ENCODE measurements at places on chromosomes 7 and 10.

DNA sequence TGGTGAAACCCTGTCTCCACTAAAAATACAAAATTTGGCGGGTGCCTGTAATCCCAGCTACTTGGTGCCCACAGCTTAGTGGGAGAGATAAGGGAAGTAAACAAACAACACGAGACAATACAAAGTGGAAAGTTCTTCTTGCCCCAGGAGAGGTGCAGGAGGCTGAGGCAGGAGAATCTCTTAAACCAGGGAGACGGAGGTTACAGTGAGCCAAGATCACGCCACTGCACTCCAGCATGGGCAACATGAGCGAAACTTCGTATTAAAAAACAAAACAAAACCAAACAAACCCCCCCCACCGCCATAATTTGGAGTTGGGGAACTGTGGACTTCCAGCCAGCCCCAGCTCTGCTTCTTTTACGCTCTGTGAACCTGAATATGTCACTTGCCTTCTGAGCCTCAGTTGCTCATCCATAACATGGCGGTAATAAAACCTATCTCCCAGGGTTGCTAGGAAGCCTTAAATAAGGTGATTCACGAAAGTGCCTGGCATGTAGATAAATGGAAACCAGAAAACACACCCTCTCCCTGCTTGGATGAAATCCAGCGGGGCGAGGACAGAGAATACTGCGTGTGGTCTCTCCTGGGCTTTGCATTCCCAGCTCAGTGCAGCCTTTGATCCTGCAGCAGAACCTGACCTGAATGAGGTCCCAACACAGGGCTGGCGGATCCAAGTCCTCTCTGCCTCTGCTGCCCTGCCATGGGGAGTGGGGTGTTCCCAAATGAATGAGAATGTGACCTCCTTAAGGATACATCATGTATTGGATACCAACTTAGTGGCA lies 10.2 kb downstream of the MLXIPL start:
- DNase-seq, result no peak

- DNase-seq, result no peak
Measured at GRCh38 chr7:95267754-95268153, 56.6 kb downstream of the PON1 start.

DNA sequence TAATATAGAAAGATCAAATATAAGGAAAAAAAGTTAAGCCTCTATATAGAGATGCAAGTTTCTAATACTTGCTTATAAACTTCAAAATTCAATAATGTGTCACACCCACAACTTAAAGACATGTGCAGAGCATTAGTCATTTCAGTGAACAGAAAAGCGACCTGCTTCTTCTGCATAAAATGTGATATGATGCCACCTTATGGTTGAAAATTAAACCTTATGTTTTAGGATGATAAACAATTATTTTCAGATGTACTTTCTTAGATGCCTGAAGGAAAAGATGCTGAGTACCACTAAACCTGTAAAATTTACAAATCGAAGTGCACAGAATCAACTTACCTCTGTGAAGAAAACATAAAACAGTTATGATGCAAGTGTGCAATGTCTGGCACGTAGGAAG lies 96.0 kb downstream of the MTERF1 start:
- DNase-seq, result no peak

DNA sequence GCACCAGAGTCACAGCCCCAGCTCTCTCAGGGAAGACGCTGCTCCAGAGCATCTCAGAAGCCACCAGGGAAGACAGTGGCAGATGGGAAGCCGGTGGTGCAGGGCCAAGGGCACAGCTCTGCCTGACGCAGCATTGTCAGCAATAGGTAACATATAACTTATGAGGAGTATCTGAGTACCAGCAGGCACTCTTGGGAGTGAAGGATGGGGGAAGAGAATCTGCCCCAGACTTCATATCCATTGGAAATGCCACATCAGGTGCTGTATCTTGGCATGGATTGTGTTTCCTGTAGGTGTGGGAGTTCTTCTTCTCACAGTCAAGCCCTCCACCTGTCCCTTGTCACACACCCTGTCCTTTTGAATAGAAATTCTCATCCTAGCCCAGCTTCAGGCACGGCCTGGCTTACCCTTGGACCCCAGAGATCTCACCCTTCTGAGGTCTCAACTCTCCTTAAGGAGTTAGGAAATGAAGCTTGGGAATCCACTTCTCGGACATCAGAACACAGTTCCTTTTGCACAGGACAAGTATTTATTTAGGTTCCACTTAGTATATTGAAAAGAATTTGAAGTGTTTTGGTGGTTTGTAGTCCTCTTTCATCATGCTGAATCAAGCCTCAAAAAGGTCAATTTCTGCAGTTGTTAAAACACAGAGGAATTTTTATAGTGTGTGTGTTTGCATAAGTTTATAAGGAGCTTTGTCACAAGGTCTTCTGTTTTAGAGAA lies 9.9 kb downstream of the EPDR1 start:
- DNase-seq, result no peak

GRCh38 chr10:22341190-22341925 lies 3.9 kb upstream of the SPAG6 start:
- DNase-seq, result no peak

GRCh38 chr10:106502641-106503040 lies 661.9 kb downstream of the SORCS1 start:
- DNase-seq, result no peak

GRCh38 chr7:133771788-133772419 lies 355.2 kb upstream of the LRGUK start:
- peak; percentile 33 for DNase-seq

DNA sequence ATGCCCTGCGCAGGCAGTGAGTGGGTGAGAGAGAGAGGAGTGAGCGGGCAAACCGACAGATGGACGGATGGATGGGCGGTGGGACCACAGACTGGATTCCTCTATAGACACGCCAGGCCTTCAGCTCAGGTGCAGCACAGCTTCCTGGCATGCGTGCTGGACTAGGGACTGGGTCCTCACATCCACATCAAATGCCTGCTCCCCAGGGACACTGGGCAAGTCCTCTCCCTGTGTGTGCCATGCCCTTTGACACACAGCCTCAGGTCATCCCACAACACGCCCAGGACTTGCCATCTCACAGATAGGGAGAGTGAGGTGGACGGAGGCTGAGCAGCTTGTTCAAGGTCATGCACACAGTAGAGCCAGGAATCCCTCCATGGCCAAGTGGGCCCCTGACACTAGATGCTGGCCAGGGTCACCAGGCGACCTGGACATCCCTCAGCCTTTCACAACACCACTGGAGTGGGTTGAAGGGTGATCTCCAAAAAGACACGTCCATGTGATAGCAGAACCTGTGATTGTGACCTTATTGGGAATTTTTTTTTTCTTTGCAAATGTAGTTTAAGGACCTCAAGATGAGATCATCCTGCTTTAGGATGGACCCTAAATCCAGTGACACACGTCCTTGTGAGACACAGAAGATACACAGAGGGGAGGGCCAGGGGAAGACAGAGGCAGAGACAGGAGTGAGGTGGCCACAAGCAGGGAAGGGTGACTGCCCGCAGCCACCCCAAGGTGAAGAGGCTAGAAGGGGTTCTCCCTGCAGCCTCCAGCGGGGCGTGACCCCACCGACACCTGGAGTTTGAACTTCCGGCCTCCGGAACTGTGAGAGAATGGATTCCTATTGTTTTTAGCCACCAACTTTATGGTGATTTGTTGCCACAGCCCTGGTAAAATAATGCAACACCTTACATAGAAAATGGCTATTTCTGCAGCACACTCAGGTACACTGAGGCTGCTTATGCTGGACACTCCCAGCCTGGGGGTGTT lies 155.0 kb upstream of the CHST15 start:
- no peak for DNase-seq

DNA sequence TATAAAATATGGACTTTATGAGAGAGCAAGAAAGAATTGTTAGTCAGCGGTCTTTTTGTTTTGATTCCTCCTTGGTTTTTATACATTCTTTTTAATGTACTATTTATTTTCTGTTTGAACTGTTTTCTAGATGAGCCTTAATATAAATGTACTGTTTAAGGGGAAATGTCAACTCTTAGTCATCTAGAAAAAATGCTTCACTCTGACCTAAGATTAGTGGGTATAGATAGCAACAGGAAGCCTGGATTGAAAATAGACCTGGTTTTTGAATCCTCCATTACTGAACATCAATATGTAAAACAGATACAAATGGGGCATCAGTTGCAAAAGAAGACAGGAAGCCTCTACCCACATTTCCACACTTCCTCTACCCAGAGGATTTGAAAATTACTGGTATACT lies 87.8 kb downstream of the CHRM2 start:
- DNase-seq, result no peak

GRCh38 chr7:98189559-98189958 lies 21.7 kb upstream of the BHLHA15 start:
- DNase-seq, result no peak

DNA sequence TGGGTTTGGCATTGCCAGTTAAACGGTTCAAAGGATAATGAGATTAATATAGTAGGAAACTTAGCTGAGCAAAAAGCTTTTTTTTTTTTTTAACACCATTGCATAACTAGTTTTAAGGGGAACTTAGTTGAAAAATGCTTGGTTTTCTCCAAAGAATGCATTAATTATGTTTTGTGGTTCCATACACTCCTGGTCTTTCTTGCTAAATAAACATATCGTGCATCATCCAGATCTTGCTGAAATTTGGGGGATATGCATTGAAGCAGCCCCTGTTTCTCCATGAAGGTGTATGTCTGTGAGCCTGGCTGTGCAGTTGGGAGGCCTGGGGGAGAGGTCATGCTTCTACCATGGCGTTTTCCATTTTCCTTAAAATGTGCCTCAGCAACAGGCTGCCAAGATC lies 558.2 kb upstream of the GALNT17 start:
- no peak for DNase-seq

DNA sequence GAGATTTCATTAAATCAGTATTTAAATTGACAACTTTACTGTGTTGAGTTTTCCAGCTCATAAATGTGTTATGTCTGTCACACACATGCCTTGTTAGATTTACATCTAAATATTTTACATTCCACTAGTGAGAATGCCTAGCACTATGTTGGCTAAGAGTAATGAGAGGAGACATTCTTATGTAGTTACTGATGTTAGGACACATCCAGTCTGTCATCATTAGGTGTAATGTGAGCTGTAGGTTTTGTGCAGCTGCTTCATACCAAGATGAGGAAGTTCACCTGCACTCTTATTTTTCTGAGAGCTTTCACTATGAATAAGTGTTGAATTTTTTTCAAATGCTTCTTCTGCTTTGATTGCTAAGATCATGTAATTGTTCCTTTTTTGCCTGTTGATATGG lies 218.0 kb upstream of the IGFBP3 start:
- no peak for DNase-seq

- no peak for DNase-seq
Measured at GRCh38 chr7:42217548-42217947, 19.5 kb downstream of the GLI3 start.

DNA sequence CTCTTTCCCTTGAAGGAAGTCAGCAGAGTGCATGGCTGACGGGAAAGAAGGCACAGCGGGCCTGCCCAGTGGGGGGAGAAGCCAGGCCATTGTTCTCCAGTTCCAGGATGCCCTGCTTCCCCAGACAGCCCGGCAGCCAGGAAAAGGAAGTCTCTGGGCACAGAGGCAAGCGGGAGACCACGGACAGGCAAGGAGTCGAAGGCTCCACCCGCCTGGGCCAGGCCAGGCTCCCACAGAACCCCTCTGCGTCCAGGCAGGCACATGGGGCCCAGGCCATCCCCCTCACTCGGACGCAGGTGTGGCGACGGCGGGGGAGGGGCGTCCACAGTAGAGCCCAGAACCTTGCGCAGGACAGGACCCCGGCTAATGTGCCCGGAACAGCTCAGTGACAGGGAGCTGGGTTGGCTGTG lies 8.7 kb downstream of the GPR146 start:
- DNase-seq, result no peak

DNA sequence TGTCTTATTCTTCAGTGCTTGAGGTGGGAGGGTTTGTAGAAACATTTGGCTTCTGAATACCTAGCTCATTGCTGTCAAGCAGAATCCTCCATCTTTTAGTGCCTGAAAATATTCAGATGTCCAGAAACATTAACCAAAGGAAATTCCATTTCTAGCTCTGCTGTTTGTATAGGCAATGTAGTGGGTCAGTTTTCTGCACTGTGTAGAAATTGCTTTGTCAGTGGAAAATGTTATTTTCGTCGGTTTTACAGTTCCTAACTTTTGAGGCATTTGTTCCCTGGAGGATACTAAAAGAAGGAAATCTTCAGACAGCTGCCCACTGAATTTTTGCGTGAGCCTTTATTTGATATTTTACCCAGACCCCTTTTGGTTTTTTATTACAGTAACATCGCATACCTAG lies 143.4 kb downstream of the TPST1 start:
- DNase-seq, result no peak

DNA sequence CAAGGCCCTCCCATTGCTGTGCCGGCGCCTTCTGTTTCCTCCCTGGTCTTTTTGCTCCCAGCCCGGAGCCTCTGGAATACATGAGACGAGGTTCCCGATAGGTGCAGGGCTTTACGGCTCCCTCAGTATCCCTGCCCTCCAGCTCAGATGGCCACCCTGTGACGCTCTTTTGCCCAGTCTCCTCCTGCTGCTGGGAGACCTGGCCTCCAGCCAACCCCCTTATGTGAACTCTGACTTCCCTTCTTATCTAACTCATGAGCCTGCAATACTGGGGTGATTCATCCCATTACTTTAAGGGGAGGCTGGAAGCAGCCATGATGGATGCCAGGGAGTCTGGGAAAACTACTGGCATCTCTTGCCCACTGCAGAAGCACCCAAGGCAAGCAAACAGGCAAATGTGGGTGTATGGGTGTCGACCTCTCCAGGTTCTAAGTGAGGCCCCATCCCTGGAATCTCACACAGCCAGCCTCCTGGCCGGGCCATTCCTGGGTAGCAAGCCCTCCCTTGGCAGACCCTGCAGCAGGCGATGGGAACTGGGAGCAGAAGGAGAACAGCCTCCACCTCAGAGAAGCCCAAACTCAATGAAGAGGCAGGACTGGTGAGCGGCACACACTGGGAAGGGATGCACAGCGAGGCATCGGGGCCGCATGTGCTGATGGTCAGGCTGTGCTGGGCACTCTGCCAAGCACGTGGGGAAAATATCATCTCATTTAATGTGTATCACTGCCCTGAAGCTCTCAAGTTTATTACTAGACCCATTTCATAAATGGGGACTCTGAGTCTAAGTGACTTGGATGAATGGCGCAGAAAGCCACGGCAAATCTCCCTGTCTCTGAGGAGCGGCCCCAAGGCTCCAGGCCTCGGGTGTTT lies 97.5 kb downstream of the FAM53B start:
- DNase-seq, result peak; percentile 81

DNA sequence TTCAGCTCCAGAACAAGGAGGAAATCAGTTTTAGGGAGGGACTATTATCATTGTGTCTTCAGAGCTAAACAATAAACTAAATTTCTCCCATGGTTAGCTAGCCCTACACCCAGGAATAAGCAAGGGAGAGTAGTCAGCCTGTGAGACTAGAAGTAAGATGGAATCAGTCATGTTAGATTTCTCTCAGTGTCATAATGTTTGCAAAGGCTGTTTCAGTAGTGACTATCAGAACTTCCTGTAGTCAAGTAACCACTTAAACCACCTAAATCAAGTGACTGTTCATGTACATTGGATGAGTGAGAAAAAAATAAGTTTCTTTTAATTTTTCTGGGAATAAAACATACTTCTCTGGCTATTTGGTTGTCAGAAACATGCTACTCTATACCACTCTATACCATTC lies 121.6 kb downstream of the KCND2 start:
- DNase-seq, result no peak

GRCh38 chr7:29622335-29623265 lies 59.0 kb downstream of the PRR15 start:
- DNase-seq, result no peak

Data from BE2C (cell line).